MG63 (cell line): ENCODE measurements at places on chromosomes 2 and 18. TPM values are rescaled to one million over a fixed set of nuclear protein-coding genes. Genes with fewer than 3 reads are reported as not detected.

Gene LOXHD1
- total RNA-seq = not detected in 2 replicates

Gene KCNE4
- total RNA-seq = 0.30 and 0.69 TPM in 2 replicates

Gene POTEJ
- total RNA-seq = not detected in 2 replicates

Gene ST8SIA5
- total RNA-seq = 0.12 TPM in 1 of 2 replicates, not detected in the other

Gene ADRA2B
- 0.03 TPM in 1 of 2 replicates, not detected in the other for total RNA-seq

Gene FAP
- total RNA-seq = 0.52 and 1.2 TPM in 2 replicates

Gene NR4A2
- total RNA-seq = not detected in 2 replicates

Gene MC5R
- total RNA-seq = 0.69 and 0.99 TPM in 2 replicates

Gene COL4A4
- total RNA-seq = 0.36 TPM in 1 of 2 replicates, not detected in the other

Gene CYTIP
- total RNA-seq = not detected in 2 replicates

Gene ST3GAL5
- total RNA-seq = 2.1 and 10.0 TPM in 2 replicates

Gene DPP10
- total RNA-seq = 1.7 and 6.4 TPM in 2 replicates

Gene PROM2
- 2.0 and 2.3 TPM in 2 replicates for total RNA-seq

Gene PFN4
- total RNA-seq = not detected in 2 replicates

Gene DUSP2
- total RNA-seq = 4.9 and 8.7 TPM in 2 replicates

Gene RASGRP3
- 3.4 and 3.9 TPM in 2 replicates for total RNA-seq

Gene RTP5
- not detected in 2 replicates for total RNA-seq

Gene CAPN14
- total RNA-seq = not detected in 2 replicates

Gene TFPI
- 12.0 and 15.0 TPM in 2 replicates for total RNA-seq

Gene SP100
- total RNA-seq = 63.5 and 69.0 TPM in 2 replicates

Gene SLC4A5
- under 0.01 TPM in 1 of 2 replicates, not detected in the other for total RNA-seq

Gene DAPL1
- total RNA-seq = not detected in 2 replicates

Gene GLS
- 118 and 149 TPM in 2 replicates for total RNA-seq

Gene CHCHD5
- total RNA-seq = 1.7 and 20.0 TPM in 2 replicates

Gene ATOH8
- 43.5 and 59.1 TPM in 2 replicates for total RNA-seq

Gene FARSB
- total RNA-seq = 8.9 and 11.0 TPM in 2 replicates

Gene OSBPL6
- 2.1 and 3.3 TPM in 2 replicates for total RNA-seq

Gene CROCC2
- not detected in 2 replicates for total RNA-seq

Gene OXER1
- total RNA-seq = not detected in 2 replicates

Gene NEUROD1
- total RNA-seq = not detected in 2 replicates

Gene MRO
- 0.07 TPM in 1 of 2 replicates, not detected in the other for total RNA-seq

Gene DNAJB2
- total RNA-seq = 55.0 and 56.4 TPM in 2 replicates

Gene TXNL4A
- total RNA-seq = 69.3 and 176 TPM in 2 replicates

Gene CTAGE1
- not detected in 2 replicates for total RNA-seq

Gene FOXD4L1
- not detected in 2 replicates for total RNA-seq
